ENCODE measurements at places on chromosomes 1 and 21.

- no peak for DNase-seq
Observed at GRCh38 chr1:54978528-54979326, 1.7 kb upstream of the TMEM61 start.

DNA sequence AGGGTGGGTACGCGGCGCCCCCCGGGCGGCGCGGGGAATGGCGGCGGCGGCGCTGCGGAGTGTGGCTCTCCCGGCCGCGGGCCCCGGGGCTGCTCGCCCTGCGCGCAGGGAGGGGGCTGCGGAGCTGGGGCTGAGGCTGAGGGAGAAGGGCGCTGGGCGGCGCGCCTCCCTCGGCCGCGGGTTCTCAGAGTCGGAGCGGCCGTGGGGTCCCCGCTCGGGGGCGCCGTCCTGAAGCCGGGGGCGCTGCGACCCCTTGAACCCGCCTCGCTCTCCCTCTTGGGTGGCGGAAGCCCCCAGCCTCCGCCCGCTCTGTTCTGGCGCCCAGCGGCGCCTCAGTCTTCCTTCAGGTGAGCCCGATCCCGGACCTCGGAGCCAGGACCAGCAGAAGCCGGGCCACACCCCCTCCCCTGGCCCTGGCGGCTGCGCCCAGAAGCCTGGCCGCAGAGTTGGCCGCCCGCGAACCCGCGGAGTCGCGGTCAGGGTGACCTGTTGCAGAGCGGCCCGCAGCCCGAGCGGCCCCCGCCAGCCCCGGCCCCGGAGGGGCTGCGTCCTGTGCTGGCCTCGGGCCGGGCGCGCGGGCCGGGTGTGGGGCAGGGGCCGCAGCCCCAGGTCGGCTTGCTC lies 532 bp downstream of the RALGPS2 start:
- no peak for DNase-seq

- DNase-seq, result no peak
Observed at GRCh38 chr21:38916214-38916964, 110.7 kb downstream of the ETS2 start.

- peak; percentile 10 for DNase-seq
Observed at GRCh38 chr1:171841931-171842761, 848 bp downstream of the DNM3 start.

GRCh38 chr1:64514197-64514765 lies 44.4 kb downstream of the CACHD1 start:
- DNase-seq, result peak; percentile 5

DNA sequence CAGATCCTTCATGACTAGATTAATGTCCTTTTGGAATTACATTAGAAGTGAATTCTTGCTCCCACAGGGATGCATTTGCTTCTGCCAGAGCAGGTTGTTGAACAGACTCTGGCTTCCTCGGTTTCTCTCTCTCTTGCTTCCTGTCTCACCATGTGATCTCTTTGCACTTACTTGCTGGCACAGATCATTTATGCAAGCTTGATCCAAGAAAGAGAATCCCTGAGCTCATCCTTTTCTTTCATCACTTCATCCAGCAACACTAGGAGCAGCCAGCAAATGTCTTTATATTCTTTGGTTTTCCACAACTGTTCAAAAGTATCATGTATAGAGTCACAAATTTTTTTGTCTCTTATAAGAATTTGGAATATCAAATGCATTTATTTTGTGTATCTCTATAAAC lies 313.5 kb downstream of the ZNF326 start:
- no peak for DNase-seq

DNA sequence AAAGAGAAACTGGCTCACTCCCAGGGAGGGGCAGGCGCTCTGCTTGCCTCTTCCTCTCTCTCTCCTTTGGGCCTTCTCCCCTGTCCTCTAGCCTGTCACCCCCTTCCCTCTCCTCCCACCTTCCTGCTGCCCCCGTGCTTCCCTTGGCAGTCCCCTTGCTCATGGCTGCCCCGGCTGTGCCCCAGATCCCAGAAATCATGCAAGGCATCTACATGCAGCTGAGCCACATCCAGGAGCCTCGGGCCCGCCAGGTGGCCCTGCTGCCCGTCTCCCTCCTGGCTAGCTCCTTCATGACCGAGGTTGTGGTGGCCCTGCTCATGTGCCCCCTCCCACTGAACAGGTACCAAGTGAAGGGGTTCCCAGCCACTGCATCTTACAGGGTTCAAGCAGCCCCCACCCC lies 36.0 kb upstream of the TTC4 start:
- no peak for DNase-seq

DNA sequence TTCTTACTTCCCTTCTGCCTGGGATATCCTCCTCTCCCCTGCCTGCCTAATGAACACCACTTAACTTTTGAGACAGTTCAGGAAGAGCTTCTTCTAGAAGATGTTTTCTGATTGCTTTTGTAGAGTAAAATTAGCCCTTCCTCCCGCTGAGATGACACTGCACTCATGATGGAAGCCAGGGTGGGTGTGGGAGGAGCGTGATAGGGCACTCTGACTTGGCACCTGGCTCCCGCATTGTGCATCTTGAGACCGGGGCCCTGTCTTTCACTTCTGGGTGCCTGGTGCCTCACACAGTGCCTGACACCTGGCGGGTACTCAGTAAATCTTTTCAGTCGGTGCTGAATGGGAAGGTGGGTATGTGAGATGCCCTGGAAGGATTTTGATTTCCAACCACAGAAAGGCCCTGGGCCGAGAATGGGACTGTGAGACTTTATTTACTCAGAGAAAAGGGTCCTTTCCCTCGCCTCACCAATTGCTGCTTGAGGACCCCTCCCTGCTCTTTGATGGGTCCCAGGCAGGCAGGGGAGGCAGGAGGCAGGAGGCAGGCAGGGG lies 6.8 kb downstream of the THEM5 start:
- DNase-seq, result no peak

GRCh38 chr1:167926486-167926997 lies 9.9 kb upstream of the DCAF6 start:
- no peak for DNase-seq

DNA sequence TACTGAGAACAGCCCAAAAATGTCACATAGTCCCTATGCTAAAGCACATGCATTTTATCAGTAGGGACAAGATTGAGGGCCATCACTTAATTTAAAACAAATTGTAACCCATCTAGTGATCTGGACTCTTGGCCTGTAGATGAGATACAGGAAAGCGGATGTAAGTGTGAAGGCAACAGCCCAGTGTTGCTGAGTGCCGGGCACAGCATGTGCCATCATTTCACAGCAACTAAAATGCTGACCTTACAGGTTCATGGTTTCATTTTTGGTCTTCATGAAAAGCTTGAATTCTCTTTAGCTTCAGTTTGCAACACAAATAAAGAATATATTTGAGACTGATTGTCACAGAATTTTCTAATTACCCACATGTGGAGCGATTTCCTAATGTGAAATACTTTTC lies 5.8 kb downstream of the COG2 start:
- no peak for DNase-seq

DNA sequence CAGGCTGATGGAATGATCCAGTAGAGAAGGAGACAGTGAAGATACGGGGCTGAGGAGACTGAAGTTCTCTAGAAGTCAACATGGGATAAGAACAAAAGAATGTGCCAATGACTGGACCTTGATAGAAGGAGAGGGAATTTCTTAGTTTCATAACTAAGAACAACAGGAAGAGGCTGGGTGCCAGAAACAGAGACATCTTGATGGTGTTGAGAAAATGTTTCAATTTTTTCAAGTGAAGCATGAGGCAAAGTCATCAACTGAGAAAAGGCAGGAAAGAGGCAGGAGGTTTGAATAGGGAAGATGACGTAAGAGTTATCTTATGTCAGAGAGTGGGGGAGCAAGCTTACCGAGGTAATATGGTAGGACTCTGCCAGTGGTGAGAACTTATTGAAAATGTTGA lies 80.1 kb downstream of the SPAG17 start:
- no peak for DNase-seq

DNA sequence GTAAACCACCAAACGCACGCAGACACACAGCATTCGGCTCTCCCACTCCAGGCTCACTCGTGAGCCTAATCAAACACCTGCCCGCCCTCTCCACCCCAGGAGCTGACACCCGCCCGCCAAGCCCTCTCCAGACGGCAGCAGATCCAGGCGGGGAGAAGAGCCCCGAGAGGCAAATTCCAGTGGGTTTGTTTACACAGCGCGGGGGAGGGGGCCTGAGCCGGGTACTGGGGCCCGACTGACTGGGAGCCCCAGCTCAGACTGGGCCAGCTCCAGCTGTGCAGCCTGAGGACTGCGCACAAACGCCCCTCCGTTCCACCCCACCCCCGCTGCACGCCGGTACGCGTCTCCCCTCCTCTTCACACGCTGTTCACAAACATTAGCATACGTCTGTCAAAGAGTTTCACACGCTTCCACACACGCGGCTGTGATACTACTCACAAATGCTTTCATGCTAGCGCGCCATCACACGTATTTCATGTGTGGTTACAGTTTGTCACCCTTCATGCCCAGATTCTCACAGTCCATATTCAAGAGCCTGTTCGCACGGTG lies 1.0 kb upstream of the EFNA1 start:
- no peak for DNase-seq

DNA sequence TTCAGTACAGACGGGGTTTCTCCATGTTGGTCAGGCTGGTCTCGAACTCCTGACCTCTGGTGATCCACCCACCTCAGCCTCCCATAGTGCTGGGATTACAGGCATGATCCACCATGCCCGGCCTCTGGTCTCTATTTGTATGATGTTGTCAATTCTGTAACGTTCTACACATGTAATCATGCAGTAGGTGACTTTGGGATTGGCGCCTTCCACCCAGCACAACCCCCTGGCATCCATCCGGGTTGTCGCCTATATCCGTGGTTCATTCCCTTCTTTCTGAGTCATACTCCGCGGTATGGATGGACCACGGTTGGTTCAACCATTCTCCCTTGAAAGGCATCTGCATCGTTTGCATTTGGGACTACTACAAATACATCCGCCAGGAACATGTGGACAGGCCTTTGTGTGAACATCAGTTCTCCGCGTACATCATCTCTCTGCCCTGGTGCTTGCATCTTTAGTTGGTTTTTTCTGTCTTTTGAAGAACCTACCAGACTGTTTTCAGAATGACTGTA lies 72.1 kb downstream of the PDE9A start:
- no peak for DNase-seq

DNA sequence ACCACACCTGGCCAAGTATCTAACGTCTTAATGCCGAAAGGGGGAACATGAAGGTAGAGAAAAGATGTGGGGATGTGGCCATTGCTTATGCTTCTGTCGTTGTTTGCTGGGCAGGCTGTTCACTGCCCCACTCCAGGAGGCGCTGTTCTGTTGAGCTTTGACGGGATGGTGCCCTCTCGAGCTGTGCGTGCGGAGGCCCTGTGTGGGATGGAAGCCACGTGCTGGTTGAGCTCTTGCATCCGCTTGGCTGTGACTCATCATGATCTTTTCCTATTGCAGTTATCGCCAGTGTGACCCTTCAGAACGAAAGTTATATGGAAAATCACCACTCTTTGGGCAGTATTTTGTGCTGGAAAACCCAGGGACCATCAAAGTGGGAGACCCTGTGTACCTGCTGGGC lies 26.3 kb downstream of the MTARC1 start:
- DNase-seq, result no peak

DNA sequence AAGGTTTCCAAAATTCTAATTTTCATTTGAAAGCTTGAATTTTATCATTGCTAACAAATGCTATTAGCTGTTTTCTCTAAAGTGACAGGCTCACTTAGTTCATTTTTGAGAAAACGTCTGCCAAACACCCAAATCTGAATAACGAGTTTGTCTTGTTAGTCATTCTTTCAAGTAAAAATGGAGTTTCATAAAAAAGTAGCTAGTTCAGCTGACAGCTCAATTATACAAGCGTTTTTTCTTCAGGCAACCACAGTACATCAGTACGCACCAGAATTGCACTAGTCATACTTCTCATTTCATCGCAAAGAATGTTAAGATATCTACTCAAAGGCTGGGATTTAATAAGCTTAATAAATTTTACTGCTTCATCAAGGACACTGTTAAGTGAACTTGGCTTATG lies 72.3 kb upstream of the SLFNL1 start:
- DNase-seq, result no peak

GRCh38 chr1:223189903-223190724 lies 47.1 kb upstream of the TLR5 start:
- DNase-seq, result no peak

DNA sequence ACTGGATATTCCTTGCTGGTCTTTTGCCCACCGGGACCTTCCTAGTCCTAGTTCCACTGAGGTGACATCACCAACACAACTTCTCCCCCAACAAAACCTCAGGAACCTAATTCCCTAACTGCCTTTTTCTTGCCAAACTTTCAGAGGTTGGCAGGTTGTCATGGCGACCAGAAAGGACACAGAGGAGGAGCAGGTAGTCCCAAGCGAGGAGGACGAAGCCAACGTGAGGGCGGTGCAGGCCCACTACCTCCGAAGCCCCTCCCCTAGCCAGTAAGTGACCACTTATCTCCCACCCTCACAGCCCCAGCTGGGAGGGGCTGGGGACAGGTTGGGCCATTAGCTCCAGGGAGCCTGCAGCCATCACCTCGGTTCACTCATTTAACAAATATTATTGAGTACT lies 815 bp downstream of the STYXL2 start:
- no peak for DNase-seq

- DNase-seq, result no peak
Observed at GRCh38 chr1:244163861-244164510, 112.9 kb downstream of the ZBTB18 start.

- DNase-seq, result no peak
Observed at GRCh38 chr21:19468991-19469715, 1065.6 kb upstream of the TMPRSS15 start.

GRCh38 chr1:118254491-118255425 lies 69.7 kb upstream of the SPAG17 start:
- DNase-seq, result no peak

DNA sequence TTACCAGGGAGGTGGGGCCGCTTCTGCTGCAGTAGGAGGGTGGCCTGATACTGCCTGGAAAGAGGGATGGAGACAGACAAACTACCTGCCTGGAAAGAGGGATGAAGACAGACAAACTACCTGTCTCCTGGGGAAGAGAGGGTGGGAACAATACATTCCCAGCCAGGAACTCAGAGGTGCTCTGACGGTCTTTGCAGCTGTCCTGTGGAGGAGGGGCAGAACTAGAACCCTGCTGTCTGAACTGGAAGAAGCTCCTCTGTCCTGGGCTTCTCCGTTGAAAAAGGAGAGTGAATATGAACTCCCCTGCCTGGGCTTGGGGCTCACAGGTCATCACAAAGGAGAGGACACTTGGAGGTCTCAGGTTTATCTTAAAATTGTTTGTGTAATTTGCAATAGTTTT lies 40.3 kb upstream of the ETV3 start:
- no peak for DNase-seq

GRCh38 chr1:226332947-226333346 lies 24.0 kb upstream of the LIN9 start:
- no peak for DNase-seq

DNA sequence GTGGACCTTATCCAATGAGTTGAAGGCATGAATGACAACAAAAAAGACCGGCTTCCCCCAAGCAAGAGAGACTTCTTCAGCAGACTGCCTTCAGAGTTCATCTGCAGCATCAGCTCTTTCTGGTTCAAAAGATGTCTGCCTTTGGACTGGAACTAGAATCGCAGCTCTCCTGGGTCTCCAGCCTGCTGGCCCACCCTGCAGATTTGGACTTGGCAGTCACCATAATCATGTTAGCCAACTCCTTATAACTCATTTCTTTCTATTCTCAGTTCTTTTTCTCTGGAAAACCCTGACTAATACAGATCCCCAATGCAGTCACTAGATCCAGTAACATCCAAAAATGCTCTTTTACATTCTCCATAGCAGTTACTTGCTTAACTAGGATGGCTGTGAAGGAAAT lies 89.2 kb upstream of the MARK1 start:
- no peak for DNase-seq
